Endothelial cell of coronary artery (primary cell): ENCODE measurements at places on chromosomes 12 and 14. TPM values are rescaled to one million over a fixed set of nuclear protein-coding genes. Genes with fewer than 3 reads are reported as not detected.

SSTR1 gene
- 0.09 and 0.94 TPM in 2 replicates for total RNA-seq

DAO gene
- total RNA-seq = not detected in 2 replicates

HSPA2 gene
- 2.7 and 7.9 TPM in 2 replicates for total RNA-seq

RHOJ gene
- 96.6 and 112 TPM in 2 replicates for total RNA-seq

INSM2 gene
- not detected in 2 replicates for total RNA-seq

ANO4 gene
- total RNA-seq = under 0.01 and 0.94 TPM in 2 replicates

CCDC85C gene
- 13.3 and 21.9 TPM in 2 replicates for total RNA-seq

ACSM4 gene
- total RNA-seq = not detected in 2 replicates

SRSF5 gene
- 129 and 143 TPM in 2 replicates for total RNA-seq

CNTN1 gene
- total RNA-seq = 0.09 and 0.38 TPM in 2 replicates

STX2 gene
- 30.6 and 40.1 TPM in 2 replicates for total RNA-seq

SERPINA9 gene
- 0.09 TPM in 1 of 2 replicates, not detected in the other for total RNA-seq

CLMN gene
- total RNA-seq = 2.5 and 3.8 TPM in 2 replicates

ARMH4 gene
- 1.0 and 3.7 TPM in 2 replicates for total RNA-seq

RD3L gene
- total RNA-seq = not detected in 2 replicates

DDX54 gene
- 38.2 and 43.4 TPM in 2 replicates for total RNA-seq

SPRYD3 gene
- 16.6 and 23.3 TPM in 2 replicates for total RNA-seq

TM9SF1 gene
- total RNA-seq = 38.6 and 53.6 TPM in 2 replicates

DEGS2 gene
- 0.09 TPM in 1 of 2 replicates, not detected in the other for total RNA-seq

BAZ2A gene
- 13.9 and 28.0 TPM in 2 replicates for total RNA-seq

AKAP3 gene
- 0.47 and 0.90 TPM in 2 replicates for total RNA-seq
